ENCODE measurements at places on chromosomes 12 and 14.

DNA sequence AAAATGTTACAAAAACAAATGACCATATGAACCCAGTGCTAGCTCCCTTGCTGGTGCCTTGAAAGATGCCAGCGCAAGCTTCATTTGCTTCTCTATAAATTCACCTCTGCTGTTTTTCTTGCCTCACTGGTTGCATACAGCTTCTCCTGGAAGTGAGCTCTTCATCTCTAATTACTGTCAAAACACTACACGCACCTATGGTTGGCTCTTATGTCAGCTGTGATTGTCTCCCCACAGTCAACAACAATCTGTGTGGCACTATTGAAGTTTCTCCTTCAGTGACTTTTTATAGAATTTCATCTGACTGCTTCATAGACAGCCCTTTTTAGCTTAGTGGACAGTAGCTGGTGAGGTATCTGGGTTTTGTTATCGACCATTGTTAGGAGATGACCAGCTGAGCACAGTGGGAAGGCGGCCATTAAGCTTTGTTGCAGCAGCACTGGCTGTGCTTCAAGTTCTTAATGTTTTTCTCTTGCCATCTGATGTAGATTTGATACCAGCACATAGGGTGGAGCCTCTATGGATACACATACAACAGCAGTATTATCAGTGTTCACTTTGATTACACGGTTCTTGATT, 131.8 kb downstream of the KITLG start:
- no peak for DNase-seq

GRCh38 chr12:66108386-66108785, 22.2 kb downstream of the LLPH start:
- no peak for DNase-seq

DNA sequence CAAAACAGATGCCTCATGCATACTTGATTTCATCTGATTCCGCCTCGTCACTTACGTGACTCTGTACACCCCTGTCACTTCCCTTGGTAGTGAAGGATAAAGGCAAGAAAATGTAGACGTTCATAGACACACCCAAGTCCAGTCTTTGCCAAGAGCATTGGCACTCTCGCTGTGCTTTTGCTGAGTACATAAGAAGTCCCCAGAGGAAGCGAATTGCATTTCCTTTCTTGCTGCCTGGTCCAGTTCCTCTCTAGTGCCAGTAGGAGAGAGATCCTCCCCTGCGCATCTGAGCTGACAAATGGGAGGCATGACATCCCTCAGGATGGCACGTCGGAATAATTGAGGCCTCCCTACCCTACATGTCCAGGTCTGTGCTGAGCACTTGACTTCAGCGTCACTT, 21.3 kb upstream of the RIN3 start:
- DNase-seq, result no peak

DNA sequence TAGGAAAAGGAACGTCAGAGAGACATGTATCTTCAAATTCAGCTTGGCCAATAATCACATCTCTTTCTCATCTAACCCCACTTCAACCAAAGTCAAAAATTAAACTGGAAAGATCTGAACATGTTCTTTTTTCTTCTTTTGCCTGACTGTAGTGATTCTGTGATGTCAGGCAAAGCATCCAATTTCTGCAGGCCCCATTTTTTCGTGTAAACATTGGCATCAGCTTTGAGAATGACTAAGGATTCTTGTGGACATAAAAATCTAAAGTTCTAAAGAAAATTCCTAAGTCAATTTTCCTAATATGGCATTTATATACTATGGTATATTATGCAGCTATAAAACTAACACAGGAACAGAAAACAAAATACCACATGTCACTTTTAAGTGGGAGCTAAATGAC, 89.1 kb downstream of the STXBP6 start:
- DNase-seq, result no peak

GRCh38 chr14:32934073-32934880, 4.4 kb upstream of the NPAS3 start:
- peak; percentile 67 for DNase-seq

GRCh38 chr12:78898416-78898815, 33.8 kb downstream of the SYT1 start:
- DNase-seq, result no peak

DNA sequence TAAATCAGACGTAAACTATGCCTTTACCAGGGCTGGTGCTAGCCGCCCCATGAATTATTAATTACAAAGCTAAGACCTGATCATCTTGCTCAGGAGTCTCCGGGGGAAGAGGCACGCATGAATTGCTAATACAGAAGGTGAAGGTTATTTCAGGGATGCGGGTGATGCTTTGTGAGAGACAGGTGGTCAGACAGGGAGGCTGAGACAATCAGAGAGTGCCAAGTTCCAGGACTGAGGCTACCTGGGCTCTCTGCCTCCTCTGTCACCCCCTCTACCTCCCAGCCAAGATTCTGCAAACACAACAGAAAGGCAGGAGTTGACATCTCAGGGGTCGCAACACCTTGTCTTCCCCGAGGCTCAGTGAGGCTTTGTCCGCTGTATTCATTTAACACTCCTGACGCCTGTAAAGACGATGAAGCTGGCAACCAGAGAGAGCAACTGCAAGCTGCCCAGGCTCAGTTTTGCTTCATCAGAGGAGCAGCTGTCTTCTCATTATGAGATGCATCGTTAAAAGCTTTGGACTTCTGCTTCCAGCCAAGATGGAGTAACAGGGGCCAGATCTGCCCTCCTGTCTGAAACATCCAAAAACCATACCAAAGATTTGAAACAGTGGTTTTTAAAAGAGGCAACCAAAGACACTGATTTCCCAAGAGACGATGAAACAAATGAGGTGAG, 46.6 kb downstream of the PRIMA1 start:
- no peak for DNase-seq

DNA sequence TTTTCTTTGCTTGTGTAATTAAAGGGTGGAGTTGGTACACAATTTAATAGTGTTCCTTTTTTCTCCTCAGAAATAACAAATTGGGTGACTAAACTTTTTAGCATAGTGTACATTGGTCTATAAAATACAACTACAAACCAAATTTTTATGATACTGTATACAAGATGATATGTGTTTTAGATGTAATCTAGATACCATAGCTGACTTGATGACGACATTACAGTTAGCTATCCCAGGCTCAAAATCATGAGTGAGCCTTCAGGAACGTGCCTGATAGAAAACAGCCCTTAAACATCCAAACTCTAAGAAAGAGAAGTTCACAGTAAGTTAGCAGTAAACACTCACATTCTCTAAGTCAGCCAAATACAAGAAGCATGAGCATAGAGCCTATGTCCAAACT, 99.0 kb upstream of the SSTR1 start:
- no peak for DNase-seq

GRCh38 chr14:78725086-78725485, 554.9 kb downstream of the NRXN3 start:
- DNase-seq, result no peak

DNA sequence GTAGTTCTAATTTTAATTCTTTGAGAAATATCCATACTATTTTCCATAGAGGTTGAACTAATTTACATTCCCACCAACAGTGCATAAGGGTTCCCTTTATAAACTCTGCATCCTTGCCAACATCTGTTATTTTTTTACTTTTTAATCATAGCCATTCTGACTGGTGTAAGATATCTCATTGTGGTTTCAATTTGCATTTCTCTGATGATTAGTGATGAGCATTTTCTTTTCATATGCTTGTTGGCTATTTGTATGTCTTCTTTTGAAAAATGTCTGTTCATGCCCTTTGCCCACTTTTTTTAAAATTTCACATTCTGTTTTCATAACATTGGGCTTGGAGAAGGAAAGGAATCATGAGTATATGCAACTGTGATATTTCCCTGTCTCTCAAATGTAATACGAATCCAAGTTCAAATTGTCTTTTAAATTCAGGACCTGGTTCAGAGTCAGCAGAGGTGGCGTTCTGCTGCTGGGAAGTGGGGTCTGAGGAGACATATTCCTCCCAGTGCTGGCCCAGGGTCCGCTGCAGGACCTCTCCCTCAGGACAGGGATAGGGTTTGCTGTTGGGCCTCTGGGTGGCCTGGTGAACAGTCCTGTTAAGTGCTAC, 81.2 kb upstream of the ETV6 start:
- no peak for DNase-seq

- DNase-seq, result no peak
These were observed 1.5 kb upstream of the FGF6 start for GRCh38 chr12:4447151-4447550.

- DNase-seq, result no peak
These were observed 21.8 kb upstream of the RNU6-8 start for GRCh38 chr14:32224737-32225377.

DNA sequence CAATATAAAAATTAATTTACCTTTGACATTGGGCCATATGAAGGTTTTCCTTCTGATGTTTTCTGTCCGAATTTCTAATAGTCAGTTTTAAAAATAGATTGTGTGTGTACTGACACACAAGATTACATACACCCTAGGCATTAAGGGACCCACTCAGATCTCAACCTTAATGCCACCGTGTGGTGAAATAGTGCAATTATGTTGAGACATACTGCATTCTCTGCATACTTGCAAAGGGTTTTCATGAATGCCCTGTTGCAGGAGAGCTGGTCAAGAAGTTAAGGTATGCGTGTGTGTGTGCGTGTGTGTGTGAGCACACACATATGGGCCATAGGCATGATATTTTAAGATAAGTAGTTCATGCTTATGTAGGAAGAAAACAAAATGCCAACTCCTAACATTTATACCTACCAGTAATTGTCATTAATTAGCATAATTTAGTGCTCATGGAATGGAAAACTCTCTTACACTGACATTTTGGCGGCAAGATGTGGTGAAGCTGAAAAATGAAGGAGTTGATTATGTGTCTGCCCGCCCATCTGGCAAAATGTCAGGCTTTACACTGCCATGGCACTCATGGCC, 58.8 kb downstream of the PIK3C2G start:
- DNase-seq, result no peak

DNA sequence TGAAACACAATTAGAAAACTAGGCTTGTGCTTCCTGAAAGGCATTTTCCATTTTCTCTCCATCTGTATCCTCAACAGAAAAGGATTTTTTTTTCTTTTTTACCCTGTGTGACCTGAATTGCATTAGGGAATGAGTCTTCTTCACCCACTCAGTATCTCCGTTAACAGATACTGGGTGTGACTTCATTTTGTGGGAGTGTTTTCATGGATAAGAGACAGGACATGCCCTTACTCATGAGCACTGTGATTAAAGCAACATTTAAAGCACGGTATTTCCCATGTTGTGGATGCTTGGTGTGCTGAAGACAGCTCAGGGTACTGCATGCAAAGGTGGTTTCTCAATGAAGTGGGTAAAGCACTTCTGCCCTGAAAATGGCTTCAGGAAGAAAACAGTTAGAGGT, 1397.3 kb upstream of the TMEM132C start:
- DNase-seq, result no peak

DNA sequence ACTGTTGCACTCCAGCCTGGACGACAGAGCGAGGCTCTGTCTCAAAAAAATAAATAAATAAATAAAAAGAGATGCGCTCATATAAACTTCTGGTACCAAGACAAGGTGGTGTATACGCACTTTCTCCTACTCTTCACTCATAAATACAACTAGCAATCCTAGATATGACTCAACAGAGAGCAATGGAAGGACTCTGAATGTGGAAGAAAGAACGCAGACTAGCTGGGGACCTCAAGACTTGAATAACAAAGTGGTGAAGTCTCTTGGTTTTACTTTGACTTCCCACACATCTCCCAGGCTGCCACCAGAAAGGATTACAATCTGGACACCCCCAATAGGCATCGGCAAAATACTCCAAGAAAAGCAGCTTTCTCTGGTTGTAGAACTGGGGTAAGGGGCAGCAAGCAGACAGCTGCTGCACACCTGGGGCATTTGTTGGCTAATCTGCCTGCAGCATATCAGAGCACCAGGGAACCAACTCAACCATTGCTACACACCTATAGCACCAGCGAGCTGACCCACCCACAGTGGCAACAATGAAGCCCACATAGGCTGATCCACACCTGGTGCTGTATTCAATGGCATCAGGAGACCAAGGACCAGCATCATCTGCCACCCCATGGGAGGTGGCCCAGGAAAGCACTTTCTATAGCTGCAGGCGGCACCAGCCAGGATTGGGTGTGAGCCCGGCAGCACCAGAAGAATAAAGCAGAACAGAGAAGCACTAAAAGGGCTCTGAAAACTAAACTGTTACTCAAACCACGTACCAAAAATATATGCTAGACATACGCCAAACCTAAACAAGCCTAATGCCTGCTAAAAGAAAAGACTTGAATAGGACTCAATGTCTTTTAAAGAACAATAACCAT, 1231.7 kb upstream of the TMEM132C start:
- no peak for DNase-seq

GRCh38 chr12:125071456-125071855, 6.2 kb downstream of the AACS start:
- no peak for DNase-seq

DNA sequence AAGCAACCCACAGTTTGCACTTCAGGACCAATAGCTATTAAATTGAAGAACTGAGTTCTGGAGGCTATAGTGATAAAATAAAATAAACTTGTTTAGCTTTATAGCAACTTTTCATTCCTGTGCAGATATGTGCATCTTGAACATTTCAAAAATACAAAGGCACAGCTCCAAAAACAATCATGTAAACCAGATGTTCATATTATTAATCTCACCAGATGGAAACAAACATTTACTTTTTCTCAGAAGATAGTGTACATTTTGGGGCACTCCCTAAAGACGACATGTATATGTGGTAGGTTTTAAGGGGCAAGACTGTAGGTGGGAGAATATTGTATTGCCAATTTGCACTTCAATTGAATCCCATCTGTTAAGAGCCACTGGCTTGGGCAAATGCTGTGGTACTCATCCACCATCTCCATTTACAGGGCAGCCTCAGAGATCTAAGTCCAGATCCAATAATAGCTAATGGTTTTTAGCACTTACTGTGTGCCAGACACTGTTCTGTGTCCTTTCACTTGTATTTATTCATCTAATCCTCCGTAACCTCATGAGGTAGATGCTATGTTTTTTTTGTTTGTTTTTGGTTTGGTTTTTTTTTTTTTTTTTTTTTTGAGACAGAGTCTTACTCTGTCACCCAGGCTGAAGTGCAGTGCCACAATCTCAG, 49.1 kb downstream of the PTGER2 start:
- DNase-seq, result no peak

DNA sequence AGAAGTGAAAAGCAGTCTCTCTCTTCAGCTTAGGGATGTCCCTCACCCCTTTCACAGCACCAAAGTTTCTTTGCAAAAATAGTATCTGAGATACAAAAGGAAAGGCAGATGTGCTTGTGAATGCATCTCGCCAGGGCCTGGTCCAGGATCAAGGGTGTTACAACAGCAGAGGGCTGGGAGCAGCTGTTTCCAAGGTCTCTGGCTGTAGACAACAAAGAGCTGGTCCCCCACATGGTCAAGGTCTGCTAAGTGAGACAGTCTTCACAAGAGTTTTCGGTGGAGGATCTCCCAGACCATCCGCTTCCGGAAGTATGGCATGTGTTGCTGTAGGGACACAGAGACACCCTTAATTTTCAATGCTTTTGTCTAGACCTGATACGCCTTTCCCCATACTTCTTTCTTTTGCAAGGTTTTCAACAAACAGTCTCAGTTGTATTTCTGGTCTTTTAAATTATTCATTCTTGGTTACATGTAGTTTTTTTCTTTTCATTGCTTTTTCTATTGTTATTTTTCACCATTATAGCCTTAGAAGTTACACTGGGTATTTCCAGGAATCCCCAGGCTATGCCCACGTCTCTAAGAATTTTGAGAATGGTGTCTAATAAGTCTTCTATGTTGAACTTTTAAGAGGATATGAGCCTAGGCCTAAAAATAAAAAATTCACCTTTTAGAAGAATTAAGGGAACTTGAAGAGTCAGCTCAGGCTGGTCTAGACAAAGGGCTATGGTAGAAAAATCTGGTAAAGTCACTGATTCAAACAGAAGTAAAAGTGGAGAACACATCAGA, 41.0 kb upstream of the COL2A1 start:
- DNase-seq, result no peak
